ENCODE measurements at places on chromosomes 12 and 14.

DNA sequence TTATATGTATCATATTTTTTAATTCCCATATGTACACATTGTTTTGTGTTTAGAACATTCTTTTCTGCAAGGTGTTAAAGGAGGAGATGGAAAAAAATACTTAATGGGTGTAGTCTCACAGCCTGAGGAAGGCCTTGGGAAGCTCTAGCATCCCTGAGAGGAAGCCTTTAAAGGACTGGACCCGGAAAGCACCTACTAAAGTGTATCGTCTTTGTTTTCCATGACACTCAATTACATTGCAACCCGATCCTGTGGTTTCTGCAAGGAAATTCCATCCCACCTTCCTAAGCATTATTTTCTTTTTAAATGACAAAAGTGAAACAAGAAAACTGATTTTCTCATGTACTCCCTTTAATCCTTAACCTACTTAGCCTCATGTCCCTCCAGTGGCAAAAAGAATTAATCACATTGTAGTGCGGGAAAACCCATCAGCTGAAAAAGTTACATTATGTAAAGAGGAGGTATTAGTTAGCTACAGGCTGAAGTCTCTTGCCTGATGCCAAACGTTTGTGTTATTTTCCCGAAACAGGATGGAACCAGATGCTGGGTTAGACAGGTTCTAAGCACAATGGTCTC, 147.8 kb upstream of the CPSF6 start:
- no peak for DNase-seq

DNA sequence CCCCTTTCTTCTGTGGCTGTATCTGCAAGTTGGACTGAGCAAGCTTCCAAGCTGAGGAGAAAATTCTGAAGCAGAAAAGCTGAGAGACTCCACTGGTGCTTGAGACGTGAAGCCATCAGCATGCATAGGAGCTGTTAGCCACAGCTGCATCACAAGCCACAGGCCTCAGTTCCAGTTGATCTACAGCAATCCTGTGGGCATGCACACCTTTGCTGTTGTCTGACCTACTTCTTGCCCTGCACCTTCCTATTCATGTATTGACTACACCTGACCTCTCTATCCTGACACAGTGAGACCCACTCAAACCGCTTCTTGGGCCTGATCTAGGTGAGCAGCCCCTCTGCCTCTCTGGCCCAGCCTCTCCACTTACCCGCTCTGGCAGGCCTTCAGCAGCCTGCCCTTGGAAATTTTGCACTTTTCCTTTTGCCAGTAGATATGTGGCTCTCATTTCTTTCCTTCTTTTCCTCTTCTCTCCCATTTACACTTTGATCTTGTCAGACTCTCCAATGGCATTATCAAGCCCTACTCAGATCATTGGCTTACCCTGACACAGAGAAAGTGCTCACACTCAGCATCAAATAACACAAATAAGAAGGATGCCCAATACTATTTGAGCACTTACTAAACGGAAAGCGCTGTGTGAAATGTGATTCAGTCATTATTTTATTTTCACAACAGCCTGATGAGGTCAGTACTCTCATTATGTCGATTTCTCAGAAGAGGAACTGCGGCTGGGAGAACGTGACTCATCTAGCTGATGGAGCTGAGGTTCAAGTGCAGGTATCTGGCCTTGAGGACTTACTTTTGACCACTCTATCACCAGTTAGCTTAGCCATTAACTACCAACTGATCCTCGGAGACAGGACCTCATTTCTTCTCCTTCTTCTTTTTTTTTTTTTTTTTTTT, 21.9 kb upstream of the PTGR2 start:
- no peak for DNase-seq

DNA sequence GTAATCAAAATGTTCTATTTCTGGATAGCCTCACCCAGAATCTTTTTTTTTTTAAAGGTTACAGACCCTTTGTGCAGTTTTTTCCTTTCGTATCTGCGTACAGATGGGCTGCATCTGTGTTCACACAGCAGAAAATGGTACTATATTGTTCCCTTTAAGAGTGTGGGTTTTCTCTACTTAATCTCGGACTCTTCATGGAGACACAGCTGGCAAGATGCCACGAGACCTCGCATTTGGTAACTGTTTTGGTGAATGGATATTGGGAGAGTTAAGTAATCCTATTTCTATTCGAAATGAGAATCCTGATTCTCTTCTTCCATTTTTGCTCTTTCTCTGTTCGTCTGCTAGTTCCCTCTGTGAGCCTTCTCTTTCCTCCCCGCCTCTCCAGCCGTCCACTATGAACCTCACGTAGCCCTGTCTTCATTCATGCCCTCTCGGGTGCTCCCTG, 85.7 kb downstream of the SAMD4A start:
- no peak for DNase-seq

DNA sequence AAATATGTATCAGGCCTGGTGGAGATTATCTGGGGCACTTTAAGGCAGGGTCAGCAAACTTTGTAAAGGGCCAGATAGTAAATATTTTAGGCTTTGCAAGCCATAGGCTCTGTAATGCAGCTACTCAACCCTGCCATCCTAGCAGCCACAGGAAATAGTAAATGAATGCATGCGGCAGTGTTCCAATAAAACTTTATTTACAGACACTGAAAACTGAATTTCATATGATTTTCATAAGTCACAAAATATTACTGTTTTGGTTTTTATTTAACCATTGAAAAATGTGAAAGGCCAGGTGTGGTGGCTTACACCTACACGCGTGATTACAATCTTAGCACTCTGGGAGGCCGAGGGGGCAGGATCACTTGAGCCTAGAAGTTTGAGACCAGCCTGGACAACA, 3.2 kb upstream of the CAMKK2 start:
- no peak for DNase-seq

DNA sequence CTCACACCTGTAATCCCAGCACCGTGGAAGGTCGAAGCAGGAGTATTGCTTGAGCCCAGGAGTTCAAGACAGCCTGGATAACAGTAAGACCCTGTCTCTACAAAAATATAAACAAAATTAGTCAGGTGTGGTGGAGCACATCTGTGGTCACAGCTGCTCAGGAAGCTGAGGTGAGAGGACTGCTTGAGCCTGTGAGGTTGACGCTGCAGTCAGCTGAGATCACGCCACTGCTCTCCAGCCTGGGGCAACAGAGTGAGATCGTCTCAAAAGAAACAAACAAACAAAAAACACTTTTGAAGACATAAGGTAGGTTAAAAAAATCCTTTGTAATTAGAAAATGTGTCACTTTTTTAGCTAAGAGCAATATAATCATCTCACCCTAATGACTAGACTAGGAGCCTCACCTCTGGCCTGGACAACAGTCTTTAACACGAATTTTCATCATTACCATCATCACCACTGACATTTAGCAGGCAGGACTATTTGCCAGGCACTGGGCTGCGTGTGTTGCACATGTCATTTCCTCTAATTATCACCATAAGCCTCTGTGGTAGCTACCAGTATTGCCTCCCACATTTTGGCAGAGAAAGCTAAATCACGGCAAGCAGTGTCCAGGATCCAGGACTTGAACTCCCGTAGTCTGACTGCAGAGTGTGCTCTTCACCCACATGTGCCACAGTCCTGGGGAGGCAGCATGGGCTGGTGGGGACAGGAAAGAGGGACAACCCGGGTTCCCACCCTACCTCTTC, 4.6 kb upstream of the SYCP3 start:
- no peak for DNase-seq

- no peak for DNase-seq
These were observed 12.4 kb downstream of the ANKRD9 start for GRCh38 chr14:102496958-102497744.

DNA sequence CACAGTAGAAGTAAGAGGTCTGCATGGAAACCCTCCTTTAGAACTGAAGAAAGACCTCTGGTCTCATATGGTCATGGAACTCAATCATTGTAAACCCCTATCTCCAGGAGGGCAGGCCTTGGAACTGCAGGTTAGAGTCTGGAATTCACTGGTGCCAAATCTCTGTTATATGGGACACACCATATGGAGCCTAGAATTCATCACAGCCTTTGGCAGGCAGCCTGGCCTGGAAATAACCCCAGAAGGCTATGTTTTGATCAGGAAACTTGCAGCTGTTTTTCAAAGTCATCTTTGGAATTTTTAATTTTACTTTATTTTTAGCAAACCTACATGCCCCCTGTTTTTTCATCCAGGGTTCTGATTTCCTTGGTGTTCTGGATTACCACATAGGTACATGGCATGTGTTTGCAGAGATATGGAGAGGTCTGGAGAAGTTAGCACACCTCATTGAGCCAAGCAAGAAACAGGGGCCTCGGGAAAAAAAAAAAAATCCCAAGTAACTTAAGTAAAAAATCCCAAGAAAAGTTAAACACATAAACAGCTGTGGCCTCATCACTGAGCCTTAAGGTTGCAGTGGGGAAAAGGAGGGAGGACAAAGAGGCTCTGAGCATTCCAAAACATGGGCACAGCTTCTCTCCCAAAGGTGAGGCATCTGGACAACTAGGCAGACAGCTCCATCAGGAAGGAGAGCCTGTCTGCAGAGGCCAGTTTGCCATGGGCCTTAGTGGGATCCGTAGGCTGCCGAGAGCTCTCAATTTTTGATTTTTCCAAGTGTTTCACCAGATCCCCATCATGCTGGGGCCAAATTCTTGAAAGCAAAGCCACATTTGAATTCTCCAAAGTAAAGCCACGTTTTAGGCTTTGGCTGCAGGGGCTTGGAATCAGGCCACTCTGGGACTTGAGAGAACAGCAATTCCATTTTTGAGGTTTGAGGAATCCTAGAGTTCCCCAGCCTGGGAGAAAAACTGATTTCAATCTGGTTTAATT, 339.6 kb upstream of the TBX3 start:
- DNase-seq = no peak

- DNase-seq = no peak
These were observed 423.7 kb downstream of the LRIG3 start for GRCh38 chr12:58496411-58497190.

All from H1 (cell line).